ENCODE measurements at places on chromosomes 4 and X.

DNA sequence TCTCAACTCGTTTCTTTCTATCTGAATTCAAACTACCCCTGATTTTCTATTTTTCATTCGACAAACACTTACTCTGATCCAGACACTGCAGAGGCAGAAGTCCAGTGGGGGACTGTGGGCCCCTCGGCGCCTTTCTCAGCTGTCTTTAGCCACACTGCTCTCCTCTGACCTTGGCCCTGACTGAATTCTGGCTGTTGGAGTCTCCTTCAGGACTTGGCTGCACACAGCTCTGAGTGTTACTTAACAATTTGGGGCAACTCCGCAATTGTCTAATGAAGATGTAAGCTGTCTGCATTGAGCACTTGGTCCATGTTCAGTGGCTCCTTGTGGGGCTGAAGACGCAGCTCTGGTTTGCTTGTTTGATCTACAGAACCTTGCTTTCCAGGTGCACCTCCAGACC lies 57.3 kb upstream of the ACSL1 start:
- no peak for DNase-seq

DNA sequence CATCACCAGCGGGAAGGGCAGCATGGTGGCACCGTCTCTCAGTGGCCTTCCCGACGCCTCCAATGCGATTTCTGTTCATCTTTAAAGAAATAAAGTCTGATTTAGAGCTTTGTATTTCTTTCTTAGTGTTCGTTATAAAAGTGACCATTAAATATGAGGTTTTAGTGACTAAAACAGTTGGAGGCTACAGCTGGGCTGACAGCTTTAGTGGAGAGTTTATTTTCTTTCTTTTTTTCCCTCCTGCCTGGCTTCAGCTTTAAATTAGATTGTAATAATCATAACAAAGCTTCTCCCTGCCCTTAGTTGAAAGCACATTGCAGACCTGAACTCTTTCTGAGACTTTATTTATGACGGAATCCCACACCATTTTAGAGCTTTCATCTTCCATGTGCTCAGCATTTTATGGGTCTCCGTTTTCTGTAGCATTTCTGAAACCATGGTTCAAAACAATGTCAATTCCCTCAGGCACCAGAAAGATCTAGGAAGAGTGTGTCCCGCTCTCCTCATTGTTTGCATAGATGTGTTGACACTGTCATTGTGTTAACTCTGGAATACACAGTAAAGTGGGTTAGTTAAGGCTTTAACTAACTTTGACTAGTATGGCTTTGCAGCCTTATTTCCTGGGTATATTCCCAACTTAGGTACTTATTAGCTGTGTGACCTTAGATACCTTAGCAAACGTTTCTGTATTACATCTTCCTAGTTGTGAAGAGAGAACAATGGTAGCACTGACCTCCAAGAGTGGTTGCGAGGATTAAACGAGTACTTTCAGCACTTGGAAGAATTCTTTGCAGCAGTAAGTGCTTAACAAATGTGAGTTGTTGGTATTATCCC lies 97.4 kb upstream of the PGRMC2 start:
- no peak for DNase-seq

DNA sequence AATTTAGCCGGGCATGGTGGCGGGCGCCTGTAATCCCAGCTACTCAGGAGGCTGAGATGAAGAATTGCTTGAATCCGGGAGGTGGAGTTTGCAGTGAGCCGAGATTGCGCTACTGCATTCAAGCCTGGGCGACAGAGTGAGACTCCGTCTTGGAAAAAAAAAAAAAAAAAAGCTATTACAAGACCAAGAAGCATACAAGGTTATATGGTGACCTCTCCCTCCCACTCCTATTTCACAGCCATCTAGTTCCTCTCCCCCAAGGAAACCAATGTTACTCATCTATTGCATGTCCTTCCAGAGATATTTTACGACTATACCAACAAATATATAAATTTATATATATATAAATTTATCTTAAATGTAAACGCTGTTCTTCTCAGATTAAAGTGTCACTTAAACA lies 3.2 kb downstream of the SLC9A7 start:
- DNase-seq: no peak

GRCh38 chr4:184515606-184516005 lies 41.3 kb upstream of the IRF2 start:
- no peak for DNase-seq

- DNase-seq: no peak
These were observed 2.3 kb downstream of the IKBKG start for GRCh38 chrX:154549766-154550165.

DNA sequence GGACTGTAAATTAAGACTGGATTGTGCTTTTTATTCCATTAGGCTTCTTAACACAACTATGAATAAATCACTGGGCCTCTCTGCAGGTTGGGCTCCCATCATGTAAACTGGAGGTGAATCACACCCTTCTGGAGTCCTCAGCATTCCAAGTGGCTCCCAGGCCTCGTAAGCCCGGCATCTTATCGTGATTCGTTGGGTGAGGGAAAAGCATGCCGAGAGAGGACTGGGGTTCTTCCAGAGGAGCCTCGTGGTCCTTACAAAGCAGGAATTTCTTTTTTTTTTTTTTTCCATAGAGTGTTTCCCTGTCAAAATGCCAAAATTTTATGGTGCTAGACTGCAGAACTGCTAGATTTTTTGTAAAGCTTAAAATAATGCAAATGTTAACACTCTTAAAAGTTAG lies 20.0 kb downstream of the CLDN22 start:
- DNase-seq: no peak

GRCh38 chrX:12895866-12896265 lies 10.6 kb upstream of the TLR8 start:
- DNase-seq: no peak

DNA sequence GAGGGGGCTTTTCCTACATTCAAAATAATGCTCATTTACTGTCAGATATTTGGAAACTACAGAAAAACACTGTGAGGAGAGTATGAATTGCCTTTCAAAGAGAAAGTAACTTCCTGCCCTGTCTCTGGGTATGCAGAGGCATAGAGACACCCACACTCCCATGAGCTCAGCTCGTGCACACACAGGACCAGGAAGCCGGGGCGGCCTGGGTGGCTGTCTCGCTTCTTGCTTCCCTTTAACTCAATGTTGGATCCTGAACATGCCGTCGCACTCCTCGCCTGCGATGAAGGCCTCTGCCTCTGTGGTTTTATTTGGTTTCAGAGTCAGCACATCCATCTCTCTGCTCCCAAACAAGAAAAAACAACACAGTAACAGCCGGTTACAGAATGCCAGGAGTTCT lies 40.1 kb upstream of the GPR78 start:
- no peak for DNase-seq

- DNase-seq: no peak
These were observed 63.0 kb downstream of the CPZ start for GRCh38 chr4:8655411-8656184.

DNA sequence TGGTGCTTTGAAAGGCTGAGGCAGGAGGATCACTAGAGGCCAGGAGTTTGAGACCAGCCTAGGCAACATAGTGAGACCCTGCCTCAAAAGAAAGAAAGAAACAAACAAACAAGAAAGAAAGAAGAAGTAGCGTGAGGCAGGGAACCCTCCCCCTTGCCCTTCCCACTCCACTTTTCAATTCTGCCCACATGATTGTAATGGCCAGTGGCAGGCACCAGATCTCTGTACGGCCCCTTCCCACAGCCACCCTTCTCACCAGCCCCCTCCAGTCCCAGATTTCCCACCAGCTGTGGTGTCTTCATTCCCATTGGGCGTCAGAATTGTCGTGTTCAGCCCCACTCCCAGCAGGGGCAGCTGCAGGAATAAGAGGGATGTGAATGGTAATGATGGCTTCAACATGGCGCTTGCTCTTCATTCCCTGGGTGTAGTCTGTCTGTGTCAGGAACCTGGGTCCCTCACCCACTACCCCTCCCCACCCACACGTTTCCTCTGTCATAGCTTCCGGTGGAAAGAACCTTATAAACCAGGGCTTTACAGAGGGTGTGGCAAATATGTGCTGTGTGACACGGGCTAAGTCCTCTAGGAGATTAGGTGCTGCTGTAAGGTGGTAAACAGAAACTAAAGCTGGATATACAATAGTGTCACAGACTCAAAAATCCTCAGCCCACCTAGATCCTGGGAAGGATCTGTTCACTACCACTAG lies at the start of gene IL2RG:
TSS of gene IL2RG (minus strand) at position 437 of the 703 bp plus-strand sequence. CDS start at position 399, 38 bp downstream.
- DNase-seq: peak; percentile 86

DNA sequence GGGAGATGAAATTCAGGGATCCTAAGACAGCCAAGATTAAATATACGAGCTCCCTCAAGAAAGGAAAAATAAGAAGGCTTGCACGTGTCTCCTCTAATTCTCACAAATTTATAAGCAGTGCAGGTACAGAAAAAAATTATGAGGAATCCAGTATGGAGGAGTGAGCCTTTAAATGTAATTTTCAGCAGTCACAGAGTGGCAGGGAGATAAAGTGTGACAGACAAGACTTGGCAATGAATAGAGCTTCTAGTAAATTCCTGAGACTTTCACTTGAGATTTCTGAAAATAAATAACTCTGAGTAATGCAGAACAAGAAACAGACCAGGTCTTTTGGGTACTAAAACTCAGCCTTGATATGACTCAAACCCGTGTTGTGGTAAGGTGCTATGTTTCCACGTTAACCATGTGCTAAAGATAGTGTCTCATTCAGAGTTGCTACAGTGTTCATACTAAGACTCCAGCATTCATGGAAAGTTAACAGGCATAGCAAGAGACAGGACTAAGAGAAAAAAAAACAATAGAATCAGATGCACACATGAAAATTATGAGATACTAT lies 119.8 kb downstream of the SPOCK3 start:
- no peak for DNase-seq

DNA sequence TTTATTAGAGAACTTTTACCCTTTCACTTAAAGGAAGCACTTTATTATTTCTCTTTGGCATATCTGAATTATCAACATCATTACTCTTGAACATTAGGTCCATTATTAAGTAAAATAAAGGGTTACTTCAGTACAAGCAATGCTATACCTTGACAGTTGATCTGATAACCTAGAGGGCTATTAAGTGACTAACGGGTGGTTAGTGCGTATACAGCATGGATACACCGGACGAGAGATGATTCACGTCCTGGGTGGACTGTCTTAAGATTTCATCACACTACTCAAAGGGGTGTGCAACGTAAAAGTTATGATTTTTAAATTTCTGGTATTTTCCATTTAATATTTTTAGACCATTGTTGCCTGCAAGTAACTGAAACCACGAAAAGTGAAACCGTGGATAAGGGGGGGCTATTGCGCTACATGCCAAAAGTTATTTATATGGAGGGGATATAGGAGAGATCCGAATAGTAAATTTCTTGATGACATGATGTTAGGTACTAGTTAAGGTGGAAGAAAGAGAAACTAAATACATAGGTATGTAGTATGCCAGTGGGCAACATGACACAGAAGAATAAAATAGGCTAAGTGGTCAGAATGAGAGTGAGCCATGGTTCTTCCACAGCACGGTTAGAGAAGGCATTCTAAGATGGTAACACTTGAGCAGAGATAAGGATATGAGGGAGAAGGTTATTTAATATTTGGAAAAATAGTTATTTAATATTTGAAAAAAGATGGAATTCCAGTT lies 230.8 kb upstream of the ANKRD50 start:
- no peak for DNase-seq

- DNase-seq: no peak
These were observed 686.0 kb downstream of the ADGRL3 start for GRCh38 chr4:61886131-61886530.

- no peak for DNase-seq
These were observed 338.1 kb upstream of the SLIT2 start for GRCh38 chr4:19913650-19914049.

DNA sequence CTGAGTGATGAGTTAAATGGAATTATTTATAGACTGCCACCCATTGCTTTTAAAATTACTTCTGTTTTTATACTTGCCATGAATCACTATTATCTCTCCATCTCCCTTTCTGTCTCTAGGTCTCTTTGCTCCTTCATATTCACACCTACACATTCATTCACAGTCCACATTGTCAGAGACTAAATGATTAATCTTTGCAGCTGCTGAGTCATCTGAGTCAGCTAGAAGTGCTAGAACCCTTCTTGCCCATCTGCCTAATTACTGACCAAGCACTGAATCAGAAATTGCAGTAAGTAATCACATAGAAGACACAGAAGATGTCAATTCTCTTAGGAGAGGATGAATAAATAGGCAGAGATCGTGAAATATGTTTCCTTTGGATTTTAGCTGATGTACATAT lies 31.6 kb upstream of the RPS6KA6 start:
- DNase-seq: no peak
